Stimulated activated CD4-positive, alpha-beta T cell treated with anti-CD3 and anti-CD28 coated beads, Interleukin-2, amount 100 ng/mL, for 24 hours (primary cell): ENCODE measurements at places on chromosomes 6 and 20.
A peak's percentile ranks its signal among the peaks of the same experiment; 100 is the strongest.

GRCh38 chr20:39660965-39661364 lies 698.8 kb downstream of the DHX35 start:
- no peak for DNase-seq

DNA sequence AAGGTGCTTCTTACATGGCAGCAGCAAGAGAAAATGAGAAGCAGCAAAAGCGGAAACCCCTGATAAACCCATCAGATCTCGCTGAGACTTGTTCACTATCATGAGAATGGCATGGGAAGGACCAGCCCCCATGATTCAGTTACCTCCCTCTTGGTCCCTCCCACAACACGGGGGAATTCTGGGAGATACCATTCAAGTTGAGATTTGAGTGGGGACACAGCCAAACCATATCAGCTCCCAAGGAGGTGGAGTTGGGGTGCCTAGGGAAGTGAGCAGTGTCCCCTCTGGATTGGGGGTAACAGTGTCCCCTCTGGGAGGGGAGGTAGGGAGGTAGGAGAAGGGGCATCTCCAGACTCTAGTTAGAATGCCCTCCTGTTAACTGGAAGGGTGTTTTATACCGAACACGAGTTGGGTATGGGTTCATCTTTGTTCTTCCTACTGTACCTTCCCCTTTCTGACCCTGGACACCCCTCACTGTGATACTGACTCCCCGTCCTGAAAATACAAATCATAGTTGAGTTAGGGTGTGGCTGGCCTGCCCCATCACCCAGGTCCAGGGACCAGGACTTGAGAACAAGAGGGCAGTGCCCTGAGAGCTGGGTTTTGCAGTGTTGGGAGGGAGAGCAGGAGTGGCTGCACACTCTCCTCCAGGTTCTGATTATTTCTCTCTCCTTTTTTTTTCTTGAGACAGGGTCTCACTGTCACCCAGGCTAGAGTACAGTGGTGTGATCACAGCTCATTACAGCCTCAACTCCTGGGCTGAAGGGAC lies 62.0 kb downstream of the EFCAB8 start:
- no peak for DNase-seq

- DNase-seq = peak; percentile 61
Measured at GRCh38 chr20:3753098-3753497, 14.5 kb downstream of the ADISSP start.

- no peak for DNase-seq
Measured at GRCh38 chr6:127022302-127022701, 96.2 kb upstream of the RSPO3 start.

- DNase-seq = no peak
Measured at GRCh38 chr6:130105996-130106704, 87.8 kb downstream of the L3MBTL3 start.
